ENCODE measurements at places on chromosomes 4 and X.
A peak's percentile ranks its signal among the peaks of the same experiment; 100 is the strongest.

- no peaks in the 10 kb centered on the region for H3K27me3 ChIP-seq
- no peaks in the 10 kb centered on the region for H3K4me1 ChIP-seq
- no peak for DNase-seq
- no peaks in the 10 kb centered on the region for H3K36me3 ChIP-seq
Measured at GRCh38 chr4:120658772-120659171, 263.8 kb downstream of the PRDM5 start.

DNA sequence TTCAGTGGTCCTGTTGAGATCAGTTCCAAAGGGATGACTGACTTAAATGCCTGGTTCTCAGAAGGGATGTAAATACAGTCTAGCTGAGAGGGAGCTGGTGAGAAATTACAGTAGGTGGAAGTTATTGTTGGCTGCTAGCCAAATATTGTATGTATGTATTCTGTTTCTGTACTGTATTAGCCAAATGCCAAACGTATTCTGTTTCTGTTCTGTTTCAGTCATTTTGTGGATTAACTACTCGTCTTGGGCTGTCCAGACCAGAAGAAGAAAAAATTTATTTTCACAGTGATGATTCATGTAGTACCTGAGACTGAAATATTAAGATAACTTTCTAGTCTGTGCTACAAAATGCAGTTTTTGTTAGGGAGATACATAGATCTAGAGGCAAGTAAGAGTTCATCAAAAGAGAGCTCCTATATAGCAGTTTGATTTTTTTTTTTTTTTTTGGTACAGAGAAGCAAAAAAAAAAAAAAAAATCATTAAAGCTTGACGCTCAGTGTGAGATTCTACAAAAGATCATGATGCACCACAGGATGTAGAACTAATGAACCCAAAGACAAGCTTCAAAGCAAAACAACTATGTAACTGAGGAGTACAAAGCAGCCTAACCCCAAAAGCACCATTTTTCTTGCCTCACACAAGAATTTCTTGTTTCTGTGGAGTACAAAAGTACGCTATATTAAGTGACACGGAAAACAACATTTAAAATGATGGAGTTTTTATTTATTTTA is 54.8 kb downstream of the CASP6 start:
- peak overlapping the region; percentile 84 for H3K27ac ChIP-seq
- no peak for DNase-seq
- peak overlapping the region; percentile 69 for H3K4me3 ChIP-seq
- H3K36me3 ChIP-seq, result peaks cover 12% of the 10 kb centered on the region
- no peaks in the 10 kb centered on the region for H3K27me3 ChIP-seq

DNA sequence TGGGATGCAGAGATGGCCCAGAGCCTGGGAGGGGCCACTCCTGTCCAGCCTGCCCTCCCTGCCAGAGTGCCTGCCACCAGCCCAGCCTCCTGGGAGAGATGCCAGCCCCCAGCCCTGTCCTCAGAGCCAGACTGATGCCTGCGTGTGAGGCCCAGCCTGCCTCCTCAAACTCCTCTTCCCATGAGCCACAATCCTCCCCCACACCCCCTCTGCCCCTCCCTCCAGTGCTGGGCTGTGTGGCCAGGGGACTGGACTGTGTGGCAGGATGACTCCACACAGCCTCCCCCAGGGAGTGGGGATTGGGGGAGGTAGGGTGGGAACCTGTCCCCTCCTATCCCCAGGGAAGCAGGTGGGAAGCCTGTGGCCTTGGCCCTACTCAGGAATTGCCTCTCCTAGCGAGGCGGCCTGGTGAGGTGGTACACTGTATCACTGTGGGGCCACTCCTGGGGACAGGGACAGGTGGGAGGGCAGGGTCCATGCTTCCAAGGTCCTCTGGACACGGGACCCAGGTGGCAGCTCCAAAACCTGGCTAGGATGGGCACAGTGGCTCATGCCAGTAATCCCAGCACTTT is 4.3 kb upstream of the SH3BP2 start:
- peaks cover 44% of the 10 kb centered on the region for H3K4me1 ChIP-seq
- H3K36me3 ChIP-seq, result no peaks in the 10 kb centered on the region
- no peak overlapping the region for H3K27ac ChIP-seq
- DNase-seq, result no peak
- H3K27me3 ChIP-seq, result no peaks in the 10 kb centered on the region

DNA sequence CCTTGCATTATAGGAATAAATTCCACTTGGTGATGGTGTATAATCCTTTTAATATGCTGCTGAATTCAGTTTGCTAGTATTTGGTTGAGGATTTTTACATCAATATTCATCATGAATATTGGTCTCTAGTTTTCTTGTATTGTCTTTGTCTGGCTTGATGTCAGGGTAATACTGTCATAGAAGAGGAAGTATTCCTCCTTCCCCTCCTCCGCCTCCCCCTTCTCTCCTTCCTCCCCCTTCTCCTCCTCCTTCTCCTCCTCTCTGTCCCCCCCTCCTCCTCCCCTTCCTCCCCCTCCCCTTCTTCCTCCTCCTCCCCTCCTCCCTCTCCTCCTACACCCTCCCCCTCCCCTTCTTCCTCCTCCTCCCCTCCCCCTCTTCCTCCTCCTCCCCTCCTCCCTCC is 65.8 kb downstream of the RGS12 start:
- DNase-seq, result no peak
- no peak overlapping the region for H3K27ac ChIP-seq
- H3K4me3 ChIP-seq, result no peak overlapping the region
- peaks cover 20% of the 10 kb centered on the region for H3K27me3 ChIP-seq
- no peaks in the 10 kb centered on the region for H3K36me3 ChIP-seq

GRCh38 chr4:30825008-30825770 is 105.0 kb downstream of the PCDH7 start:
- H3K27ac ChIP-seq, result no peak overlapping the region
- no peaks in the 10 kb centered on the region for H3K4me1 ChIP-seq
- no peaks in the 10 kb centered on the region for H3K27me3 ChIP-seq
- DNase-seq, result no peak
- H3K36me3 ChIP-seq, result no peaks in the 10 kb centered on the region

- H3K36me3 ChIP-seq, result peaks cover 5% of the 10 kb centered on the region
- no peak overlapping the region for H3K4me3 ChIP-seq
- H3K4me1 ChIP-seq, result peaks cover 27% of the 10 kb centered on the region
- H3K27me3 ChIP-seq, result no peaks in the 10 kb centered on the region
Measured at GRCh38 chrX:19849464-19850080, 37.8 kb downstream of the SH3KBP1 start.

DNA sequence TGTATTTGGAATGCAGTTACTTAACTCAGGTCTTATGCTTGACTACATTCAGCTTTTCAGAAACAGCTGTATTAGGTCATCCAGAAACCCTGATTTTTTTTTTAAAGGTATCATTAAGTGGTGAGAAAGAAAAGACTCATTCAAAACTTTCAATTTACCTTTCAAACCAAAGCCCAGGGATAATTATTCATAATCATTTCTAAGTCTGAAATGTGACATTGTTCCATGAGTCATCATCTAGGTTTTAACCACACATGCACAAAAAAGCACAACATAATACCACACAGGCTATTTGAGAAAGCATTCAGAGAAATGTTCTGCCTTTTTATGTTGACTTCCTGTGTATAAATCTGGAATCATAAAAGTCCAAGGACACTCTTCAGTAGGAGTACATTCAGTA is 288.2 kb downstream of the IL1RAPL2 start:
- no peak overlapping the region for H3K4me3 ChIP-seq
- no peak overlapping the region for H3K27ac ChIP-seq
- H3K4me1 ChIP-seq, result peaks cover 7% of the 10 kb centered on the region
- peaks cover 1% of the 10 kb centered on the region for H3K27me3 ChIP-seq
- no peaks in the 10 kb centered on the region for H3K36me3 ChIP-seq
- no peak for DNase-seq

DNA sequence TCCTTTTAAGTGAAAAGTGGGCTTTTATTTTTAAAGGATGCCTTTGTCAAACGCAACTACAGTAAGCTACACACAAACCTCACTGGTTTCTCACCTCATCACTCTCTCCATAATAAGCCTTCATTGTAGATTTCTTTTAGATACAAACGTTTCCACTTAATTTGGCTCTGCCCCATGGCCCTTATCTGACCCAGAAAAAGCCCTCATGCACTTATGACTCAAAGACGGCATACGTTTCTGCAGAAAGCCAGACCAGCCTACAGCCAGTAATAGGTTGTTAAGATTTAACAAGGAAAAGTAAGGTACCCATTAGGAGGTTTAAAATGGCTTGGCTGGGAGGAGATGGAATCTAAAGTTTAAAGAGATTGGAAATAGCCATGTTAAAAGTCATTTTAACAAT is 914.6 kb upstream of the INTU start:
- no peaks in the 10 kb centered on the region for H3K27me3 ChIP-seq
- no peak overlapping the region for H3K27ac ChIP-seq
- no peak for DNase-seq
- no peaks in the 10 kb centered on the region for H3K4me1 ChIP-seq

DNA sequence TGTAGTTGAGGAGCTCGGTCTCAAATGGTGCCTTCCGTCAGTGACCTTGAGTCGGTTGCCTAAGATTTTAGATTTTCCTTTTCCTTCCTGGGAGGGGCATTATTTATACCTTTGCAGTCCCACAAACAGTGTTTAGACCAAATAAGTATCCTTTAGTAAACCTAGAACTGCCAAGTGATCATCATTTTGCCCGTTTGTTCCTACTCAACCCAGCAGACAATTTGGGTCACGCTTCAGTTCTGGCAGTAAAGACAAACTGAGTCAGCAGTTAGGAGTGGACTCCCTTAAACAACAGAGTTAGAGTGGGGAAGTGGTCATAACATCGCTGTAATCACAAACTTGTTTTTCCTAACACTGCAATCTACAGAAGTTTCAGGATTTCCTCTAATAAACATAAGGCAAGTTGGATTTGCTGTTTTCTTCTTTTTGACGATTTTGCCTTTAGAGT is 777 bp upstream of the WDFY3 start:
- no peak for DNase-seq
- H3K36me3 ChIP-seq, result peaks cover 3% of the 10 kb centered on the region
- no peak overlapping the region for H3K27ac ChIP-seq
- H3K27me3 ChIP-seq, result peaks cover 40% of the 10 kb centered on the region

DNA sequence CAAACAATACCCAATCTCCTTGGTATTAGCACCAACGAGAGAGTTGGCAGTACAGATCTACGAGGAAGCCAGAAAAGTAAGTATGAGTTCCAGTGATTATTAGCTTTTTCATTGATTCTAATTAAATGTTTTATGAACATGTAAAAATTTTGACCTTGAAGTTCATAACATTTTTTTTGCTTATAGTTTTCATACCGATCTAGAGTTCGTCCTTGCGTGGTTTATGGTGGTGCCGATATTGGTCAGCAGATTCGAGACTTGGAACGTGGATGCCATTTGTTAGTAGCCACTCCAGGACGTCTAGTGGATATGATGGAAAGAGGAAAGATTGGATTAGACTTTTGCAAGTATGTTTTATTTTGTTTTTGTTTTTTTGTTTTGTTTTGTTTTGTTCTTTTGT is 10.1 kb downstream of the DDX3X start:
- peaks cover 56% of the 10 kb centered on the region for H3K36me3 ChIP-seq
- no peak for DNase-seq
- no peaks in the 10 kb centered on the region for H3K27me3 ChIP-seq

DNA sequence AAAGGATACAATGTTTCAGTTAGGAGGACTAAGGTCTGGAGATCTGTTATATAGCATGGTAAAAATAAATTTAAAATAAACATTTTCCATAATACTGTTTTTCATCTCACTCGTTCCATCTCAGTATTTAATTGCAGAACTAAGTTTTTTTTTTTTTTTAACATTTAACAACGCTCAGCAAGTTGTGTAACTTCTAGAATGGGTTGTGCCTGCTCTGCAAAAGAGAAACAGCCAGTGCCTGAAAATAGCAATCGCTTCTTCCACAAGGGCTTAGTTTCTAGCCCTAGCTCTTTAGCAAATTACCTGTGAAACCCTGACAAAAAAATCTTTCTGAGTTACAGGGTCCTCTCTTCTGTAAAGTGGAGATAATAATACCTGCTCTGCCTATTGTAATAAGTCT is 41.9 kb downstream of the CNGA1 start:
- peaks cover 4% of the 10 kb centered on the region for H3K27me3 ChIP-seq
- no peaks in the 10 kb centered on the region for H3K36me3 ChIP-seq
- no peak overlapping the region for H3K27ac ChIP-seq
- H3K4me3 ChIP-seq, result no peak overlapping the region

- peaks cover 2% of the 10 kb centered on the region for H3K36me3 ChIP-seq
- no peak overlapping the region for H3K4me3 ChIP-seq
- H3K4me1 ChIP-seq, result peaks cover 5% of the 10 kb centered on the region
- no peak overlapping the region for H3K27ac ChIP-seq
- no peak for DNase-seq
- peaks cover 49% of the 10 kb centered on the region for H3K27me3 ChIP-seq
Measured at GRCh38 chr4:84479663-84480062, 19.4 kb downstream of the NKX6-1 start.

DNA sequence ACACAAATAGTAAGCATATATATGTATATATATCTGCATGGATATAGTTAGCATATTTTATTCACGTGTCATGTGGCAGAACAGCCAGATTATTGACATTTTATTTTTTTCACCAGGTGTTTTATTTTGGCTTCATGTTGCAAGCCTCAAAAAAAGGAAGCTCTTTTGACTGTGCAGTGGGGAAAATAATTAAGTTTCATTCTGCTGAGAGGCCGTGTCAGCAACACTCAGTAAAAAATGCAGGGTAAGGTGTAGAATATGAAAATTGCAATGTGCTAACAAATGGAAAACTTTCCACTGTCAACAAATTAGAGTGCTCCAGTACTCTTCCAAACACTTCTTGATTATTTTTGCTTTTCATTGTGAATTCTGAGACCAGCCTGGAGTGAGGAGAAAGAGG is 511.5 kb downstream of the GLUD2 start:
- H3K27ac ChIP-seq, result no peak overlapping the region
- H3K4me3 ChIP-seq, result no peak overlapping the region
- H3K27me3 ChIP-seq, result no peaks in the 10 kb centered on the region

DNA sequence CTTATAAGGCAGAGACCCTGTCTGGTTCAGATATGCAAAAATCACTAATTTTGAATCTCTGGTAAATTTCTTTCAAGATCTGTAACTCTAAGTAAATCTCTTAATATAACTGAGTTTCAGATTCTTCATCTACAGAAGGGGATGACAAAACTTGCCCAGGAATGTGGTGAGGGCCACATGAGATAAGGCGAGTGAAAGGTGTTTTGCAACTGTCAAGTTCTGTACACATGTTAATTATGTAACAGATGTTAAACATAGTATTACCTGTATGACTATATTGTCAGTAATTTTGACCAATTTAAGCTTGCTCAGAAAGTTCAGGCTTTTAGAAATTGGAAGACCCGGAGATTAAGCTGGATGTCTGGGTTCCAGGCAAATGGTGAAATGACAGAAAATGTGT is 549 bp upstream of the GLRB start:
- no peaks in the 10 kb centered on the region for H3K4me1 ChIP-seq
- H3K4me3 ChIP-seq, result no peak overlapping the region
- peaks cover 22% of the 10 kb centered on the region for H3K27me3 ChIP-seq
- peaks cover 2% of the 10 kb centered on the region for H3K36me3 ChIP-seq

DNA sequence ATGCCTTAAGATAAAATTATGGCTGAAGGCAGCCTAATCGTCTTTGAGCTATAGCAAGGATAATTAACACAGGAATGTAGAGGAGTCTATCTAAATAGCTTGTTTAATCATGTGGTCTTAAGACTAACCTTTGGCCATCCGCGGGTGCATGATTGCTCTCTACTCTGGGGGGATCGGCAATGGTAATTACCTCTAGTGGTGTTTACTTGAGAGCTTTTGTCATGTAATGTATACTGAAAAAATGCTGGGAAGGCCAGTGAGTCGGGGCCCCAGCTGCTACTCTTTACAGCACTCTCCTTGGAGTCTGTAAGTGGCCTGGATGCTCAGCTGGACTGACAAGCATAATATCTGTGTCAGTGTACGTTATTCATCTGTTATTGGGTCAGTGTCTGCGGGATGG is 65.5 kb upstream of the GNPDA2 start:
- H3K36me3 ChIP-seq, result no peaks in the 10 kb centered on the region
- no peaks in the 10 kb centered on the region for H3K4me1 ChIP-seq
- no peak for DNase-seq

- H3K27me3 ChIP-seq, result no peaks in the 10 kb centered on the region
- peak; percentile 63 for DNase-seq
- H3K4me3 ChIP-seq, result no peak overlapping the region
- H3K4me1 ChIP-seq, result no peaks in the 10 kb centered on the region
- no peak overlapping the region for H3K27ac ChIP-seq
Measured at GRCh38 chr4:742742-743311, 37.2 kb downstream of the PCGF3 start.
